Progenitor cell of endocrine pancreas (in vitro differentiated cells): ENCODE measurements at places on chromosomes 4 and X.
A peak's percentile ranks its signal among the peaks of the same experiment; 100 is the strongest.

DNA sequence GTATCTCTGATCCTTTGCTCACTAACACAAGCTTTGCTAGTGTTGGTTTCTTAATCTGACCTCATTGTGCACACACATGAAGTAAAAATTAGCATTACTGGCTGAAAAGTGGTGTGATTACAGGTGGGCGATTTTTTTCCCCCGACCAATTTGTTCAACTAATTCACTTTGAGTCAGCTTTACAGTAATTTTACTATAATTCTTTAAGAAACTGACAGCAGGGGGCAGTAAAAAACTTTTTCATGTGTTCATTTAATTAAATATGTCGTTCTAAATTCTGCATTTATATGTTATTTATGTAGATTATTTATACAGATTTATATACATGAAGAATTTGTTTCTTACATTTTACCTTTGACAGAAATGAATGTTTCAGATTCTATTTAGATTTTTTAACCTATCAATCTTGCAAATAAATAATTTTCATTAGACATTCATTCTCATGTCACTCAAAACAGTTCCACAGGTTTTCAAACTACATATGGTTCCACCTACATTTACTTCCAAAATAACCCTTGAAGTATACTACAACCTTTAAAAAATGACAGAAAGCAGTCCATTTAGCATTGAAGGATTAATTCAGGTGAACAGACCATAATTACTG, 17.5 kb downstream of the PALLD start:
- H3K27ac ChIP-seq: no peak overlapping the region
- H3K4me3 ChIP-seq: no peak overlapping the region
- DNase-seq: no peak
- H3K36me3 ChIP-seq: no peaks in the 10 kb centered on the region
- H3K27me3 ChIP-seq: peaks cover 7% of the 10 kb centered on the region
- H3K4me1 ChIP-seq: no peaks in the 10 kb centered on the region

DNA sequence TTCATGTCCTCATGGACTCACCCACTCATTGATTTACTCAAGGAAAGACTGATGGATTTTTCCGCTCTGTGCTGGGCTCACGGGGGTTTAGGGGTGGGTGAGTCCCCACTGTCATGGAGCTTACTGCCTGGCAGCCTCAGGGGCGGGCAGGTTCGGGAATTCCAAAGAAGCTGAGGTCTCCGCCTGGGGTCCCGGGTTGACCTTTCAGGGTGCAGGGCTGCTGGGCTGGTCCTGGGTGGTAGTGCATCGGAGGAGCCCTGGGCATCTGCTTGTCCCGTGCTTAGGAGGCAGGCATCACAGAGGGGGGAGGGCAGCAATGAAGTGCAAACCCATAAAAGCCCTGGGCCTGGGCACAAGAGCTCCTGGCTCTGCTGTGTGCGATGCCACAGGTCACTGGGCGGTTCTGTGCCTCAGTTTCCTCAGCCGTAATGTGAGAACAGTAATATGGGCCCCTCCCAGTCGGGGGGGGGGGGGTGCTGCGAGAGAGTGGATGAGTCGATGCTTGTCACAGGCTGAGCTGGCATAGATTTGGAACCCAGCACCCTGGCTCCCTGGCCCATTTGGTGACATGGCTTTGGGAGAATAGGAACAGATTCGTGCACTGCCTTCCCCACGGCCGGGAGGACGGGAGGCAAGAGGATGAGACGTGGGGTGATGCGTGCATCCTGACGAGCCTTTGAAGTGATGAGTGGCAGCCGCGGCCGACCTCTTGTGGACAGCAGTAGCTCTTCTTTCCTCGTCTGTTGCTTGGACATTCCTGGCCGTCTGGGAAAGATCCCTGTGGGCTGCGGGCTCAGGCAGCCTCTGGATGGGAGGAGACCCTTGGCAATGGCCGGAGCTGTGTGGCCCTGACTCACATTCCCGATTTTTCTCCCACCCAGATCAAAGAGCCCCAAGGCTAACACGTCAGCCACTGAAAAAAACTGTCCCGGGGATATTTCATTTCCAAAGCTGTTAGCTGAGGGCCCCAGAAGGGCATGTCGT, 42.0 kb downstream of the PSAPL1 start:
- no peak overlapping the region for H3K27ac ChIP-seq
- peaks cover 9% of the 10 kb centered on the region for H3K4me1 ChIP-seq
- no peaks in the 10 kb centered on the region for H3K36me3 ChIP-seq
- DNase-seq: no peak
- no peak overlapping the region for H3K4me3 ChIP-seq

- no peak overlapping the region for H3K4me3 ChIP-seq
- H3K27ac ChIP-seq: no peak overlapping the region
- H3K36me3 ChIP-seq: no peaks in the 10 kb centered on the region
- peaks cover 13% of the 10 kb centered on the region for H3K4me1 ChIP-seq
- peaks cover 60% of the 10 kb centered on the region for H3K27me3 ChIP-seq
- no peak for DNase-seq
Measured at GRCh38 chr4:4383085-4383484, 3.8 kb upstream of the NSG1 start.

DNA sequence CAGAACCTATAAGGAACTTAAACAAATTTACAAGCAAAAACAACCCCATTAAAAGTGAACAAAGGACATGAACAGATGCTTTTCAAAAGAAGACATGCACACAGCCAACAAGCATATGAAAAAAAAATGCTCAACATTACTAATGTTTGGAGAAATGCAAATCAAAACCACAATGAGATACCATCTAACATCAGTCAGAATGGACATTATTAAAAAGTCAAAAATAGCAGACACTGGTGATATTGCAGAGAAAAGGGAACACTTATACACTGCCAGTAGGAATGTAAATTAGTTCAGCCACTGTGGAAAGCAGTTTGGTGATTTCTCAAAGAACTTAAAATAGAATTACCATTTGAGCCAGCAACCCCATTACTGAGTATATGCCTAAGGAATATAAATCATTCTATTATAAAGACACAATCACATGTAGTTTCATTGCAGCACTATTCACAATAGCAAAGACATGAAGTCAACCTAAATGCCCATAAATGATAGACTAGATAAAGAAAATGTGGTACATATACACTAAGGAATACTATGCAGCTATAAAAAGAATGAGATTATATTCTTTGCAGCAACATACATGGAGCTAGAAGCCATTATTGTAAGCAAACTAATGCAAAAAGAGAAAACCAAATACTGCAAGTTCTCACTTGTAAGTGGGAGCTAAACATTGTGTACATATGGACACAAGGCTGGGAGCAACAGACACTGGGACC, 1509.4 kb downstream of the TECRL start:
- DNase-seq: no peak
- H3K36me3 ChIP-seq: no peaks in the 10 kb centered on the region
- H3K27ac ChIP-seq: no peak overlapping the region

- DNase-seq: no peak
- H3K4me1 ChIP-seq: peaks cover 16% of the 10 kb centered on the region
- H3K27me3 ChIP-seq: peaks cover 7% of the 10 kb centered on the region
- no peak overlapping the region for H3K4me3 ChIP-seq
- H3K36me3 ChIP-seq: peaks cover 1% of the 10 kb centered on the region
Measured at GRCh38 chr4:183360161-183360919, 38.1 kb upstream of the CLDN24 start.

- H3K36me3 ChIP-seq: peaks cover 2% of the 10 kb centered on the region
- H3K27ac ChIP-seq: no peak overlapping the region
- no peak overlapping the region for H3K4me3 ChIP-seq
- DNase-seq: no peak
- H3K27me3 ChIP-seq: no peaks in the 10 kb centered on the region
Measured at GRCh38 chrX:20067709-20068561, 48.8 kb downstream of the MAP7D2 start.

- H3K4me3 ChIP-seq: peak overlapping the region; percentile 16
- no peaks in the 10 kb centered on the region for H3K36me3 ChIP-seq
- peak overlapping the region; percentile 90 for H3K27ac ChIP-seq
- peak; percentile 14 for DNase-seq
Measured at GRCh38 chr4:113064244-113064643, 14.8 kb downstream of the ANK2 start.

DNA sequence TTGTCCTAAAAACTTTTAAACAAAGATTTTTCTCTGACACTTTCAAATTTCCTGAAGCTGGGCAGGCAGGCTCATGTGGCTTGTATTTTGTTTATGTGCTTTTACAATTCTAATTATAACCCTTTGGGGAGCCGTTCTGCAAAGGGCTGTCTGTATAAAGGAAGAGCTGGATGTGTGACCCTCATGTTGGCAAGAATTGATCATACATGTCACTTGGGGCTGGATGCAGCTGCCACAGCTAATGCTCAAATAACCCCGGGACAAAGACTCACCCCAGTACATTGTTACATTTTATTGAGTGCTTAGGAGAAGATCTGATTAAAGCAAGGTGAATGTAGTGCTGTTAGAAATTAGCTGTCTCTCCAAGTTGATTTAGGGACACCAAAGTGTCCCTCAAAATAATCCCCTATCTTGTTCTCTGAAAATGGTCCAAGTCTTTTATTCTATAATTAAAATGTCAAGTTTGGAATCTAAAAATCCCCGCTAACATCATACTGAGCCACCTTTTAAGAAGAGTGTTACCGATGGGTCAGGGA, 13.0 kb upstream of the DAPP1 start:
- H3K27ac ChIP-seq: no peak overlapping the region
- no peaks in the 10 kb centered on the region for H3K27me3 ChIP-seq
- H3K36me3 ChIP-seq: no peaks in the 10 kb centered on the region
- DNase-seq: no peak
- peaks cover 7% of the 10 kb centered on the region for H3K4me1 ChIP-seq
- no peak overlapping the region for H3K4me3 ChIP-seq
